ENCODE measurements at places on chromosomes 16 and 17.
A peak's percentile ranks its signal among the peaks of the same experiment; 100 is the strongest.

GRCh38 chr16:72043058-72043457 is 11.2 kb upstream of the HP start:
- no peak for DNase-seq

GRCh38 chr17:70100983-70101382 is 26.0 kb downstream of the KCNJ16 start:
- DNase-seq: no peak

GRCh38 chr17:59617156-59617732 is 2.5 kb upstream of the CLTC start:
- DNase-seq: no peak

- DNase-seq: no peak
Observed at GRCh38 chr16:85446951-85447692, 166.0 kb upstream of the GSE1 start.

- DNase-seq: peak; percentile 95
Observed at GRCh38 chr17:29645515-29646051, 22.9 kb upstream of the CORO6 start.

GRCh38 chr17:11991461-11991860 is 5.8 kb downstream of the ZNF18 start:
- no peak for DNase-seq

GRCh38 chr17:28755486-28755885 is 11.7 kb downstream of the TRAF4 start:
- DNase-seq: no peak

DNA sequence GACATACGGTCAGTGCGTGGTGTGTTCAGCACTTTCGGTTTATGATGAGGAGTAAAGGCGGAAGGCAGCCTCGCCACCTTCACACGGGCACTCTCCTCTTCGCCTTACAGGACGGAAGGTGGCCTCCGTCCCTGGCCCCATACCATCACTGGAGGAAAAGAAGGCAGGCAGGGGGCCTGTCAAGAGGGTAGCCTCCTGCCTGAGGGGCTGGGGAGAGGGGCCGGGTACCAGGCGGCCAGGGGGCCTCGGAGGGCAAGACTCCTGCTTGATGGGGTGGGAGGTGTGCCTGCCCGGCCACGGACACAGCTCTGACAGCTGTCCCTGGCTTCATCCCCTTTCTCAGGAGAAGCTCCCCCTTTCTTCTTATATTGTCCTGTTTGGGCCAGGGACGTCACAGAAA is 15.6 kb upstream of the SLC38A8 start:
- no peak for DNase-seq

DNA sequence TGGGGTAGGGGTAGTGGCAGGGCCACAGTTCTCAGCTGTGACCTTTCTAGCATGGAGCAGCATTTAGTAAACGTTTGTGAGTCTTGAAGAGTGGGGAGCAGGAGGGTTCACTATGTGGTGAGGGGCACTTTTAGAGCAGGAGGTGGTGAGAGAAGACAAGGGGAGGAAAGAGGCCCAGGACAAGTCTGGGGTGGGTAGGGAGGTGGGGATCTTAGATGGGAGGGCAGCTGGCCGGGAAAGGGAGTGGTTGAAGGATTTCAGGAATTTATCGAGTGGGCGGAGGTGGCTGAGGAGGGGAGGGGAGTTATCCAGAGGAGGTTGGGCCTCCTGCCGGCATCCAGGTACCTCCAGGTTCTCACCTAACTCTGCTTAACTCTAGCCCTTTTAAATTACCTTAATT is 1.9 kb downstream of the CLEC16A start:
- no peak for DNase-seq

- DNase-seq: no peak
Observed at GRCh38 chr16:10218490-10219206, 36.4 kb upstream of the GRIN2A start.

- DNase-seq: no peak
Observed at GRCh38 chr16:85480727-85481101, 132.4 kb upstream of the GSE1 start.

GRCh38 chr17:7852919-7853690 is 1.8 kb upstream of the TMEM88 start:
- no peak for DNase-seq

- no peak for DNase-seq
Observed at GRCh38 chr17:40936976-40937375, 470 bp downstream of the KRT23 start.

DNA sequence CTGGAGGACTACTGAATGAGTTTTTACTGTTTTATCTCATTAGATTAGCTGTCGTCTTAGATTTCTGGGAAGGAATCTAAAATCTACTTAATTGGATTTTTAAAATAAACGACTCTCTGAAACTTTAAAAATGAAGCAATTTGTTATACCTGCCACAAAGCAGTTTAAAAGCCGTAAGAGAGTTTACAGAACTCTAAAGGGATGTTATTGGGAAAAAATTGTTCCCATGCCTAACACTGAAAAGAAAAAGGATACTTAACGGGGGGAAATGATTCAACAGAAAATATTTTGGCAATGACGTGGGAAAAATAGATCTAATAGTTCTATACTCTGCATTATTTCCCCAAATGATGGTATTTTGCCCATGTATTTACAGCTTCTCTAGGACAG is 27.0 kb downstream of the ARHGAP17 start:
- DNase-seq: no peak

- no peak for DNase-seq
Observed at GRCh38 chr16:15055141-15056053, 477 bp downstream of the NTAN1 start.

- DNase-seq: no peak
Observed at GRCh38 chr17:67569873-67570272, 147.9 kb upstream of the NOL11 start.

- no peak for DNase-seq
Observed at GRCh38 chr16:19935694-19936093, 51.0 kb upstream of the GPRC5B start.

GRCh38 chr17:7989781-7990655 is 12.4 kb upstream of the GUCY2D start:
- DNase-seq: no peak

GRCh38 chr16:49800876-49801275 is 55.0 kb downstream of the ZNF423 start:
- DNase-seq: no peak

DNA sequence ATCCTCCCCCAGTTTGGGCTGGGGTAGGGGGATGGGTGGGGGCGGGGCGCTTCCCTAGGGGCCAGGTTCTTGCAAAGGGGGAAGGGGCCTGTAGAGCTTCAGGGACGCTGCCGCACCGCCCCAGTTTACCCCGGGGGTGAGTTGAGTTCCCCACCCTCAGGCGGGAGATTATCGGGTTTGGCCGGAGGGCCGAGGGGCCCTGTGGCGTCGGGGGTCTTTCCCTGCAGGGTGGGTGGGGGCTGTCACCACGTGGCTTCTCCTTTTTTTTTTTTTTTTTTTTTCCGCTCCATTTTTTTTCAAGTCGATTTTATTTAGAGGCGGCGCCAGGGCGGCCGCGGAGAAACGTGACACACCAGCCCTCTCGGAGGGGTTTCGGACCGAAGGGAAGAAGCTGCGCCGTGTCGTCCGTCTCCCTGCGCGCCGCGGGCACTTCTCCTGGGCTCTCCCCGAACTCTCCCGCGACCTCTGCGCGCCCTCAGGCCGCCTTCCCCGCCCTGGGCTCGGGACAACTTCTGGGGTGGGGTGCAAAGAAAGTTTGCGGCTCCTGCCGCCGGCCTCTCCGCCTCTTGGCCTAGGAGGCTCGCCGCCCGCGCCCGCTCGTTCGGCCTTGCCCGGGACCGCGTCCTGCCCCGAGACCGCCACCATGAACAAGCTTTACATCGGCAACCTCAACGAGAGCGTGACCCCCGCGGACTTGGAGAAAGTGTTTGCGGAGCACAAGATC is at the start of gene IGF2BP1:
IGF2BP1 (plus strand) TSS at position 283 of the 724 bp plus-strand sequence; CDS start at position 644, 361 bp downstream.
- no peak for DNase-seq

DNA sequence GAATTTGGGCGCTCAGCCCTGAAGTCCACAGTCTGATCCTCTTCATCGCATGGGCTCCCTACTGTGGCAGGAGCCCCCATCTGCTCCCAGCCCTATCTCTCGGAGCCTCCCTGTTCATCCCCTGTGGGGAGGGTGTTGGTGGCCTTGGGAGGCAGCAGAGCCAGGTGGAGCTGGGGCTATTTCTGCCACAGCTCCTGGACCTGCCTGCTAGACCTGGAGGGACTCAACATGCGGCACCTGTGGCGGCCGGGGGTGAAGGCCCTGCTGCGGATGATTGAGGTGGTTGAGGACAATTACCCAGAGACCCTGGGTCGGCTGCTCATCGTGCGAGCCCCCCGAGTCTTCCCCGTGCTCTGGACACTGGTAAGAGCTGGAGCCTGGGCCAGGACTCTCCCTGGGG is 30.5 kb downstream of the NAGPA start:
- DNase-seq: no peak

All from vagina (tissue), 2 donors.